GM20000 (cell line): ENCODE measurements at places on chromosomes 16 and 17.

DNA sequence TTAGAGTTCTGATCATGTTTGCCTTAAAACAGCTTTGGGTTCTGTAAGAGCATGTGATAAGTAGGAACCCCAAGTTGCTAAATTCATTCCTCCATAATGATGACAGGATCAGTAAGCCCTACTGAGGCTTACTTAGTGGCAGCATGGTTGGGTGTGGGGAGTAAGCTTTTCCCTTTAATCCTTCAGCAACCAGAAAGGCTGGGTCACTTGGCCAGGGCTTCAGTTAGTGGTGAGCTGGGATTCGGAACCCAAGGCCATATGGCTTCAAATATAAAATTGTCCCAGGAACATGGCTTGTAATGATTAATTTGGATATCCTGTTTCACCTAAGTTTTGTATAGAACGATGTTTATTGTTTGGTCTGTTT is 850 bp downstream of the GINS3 start:
- peak; percentile 55 for DNase-seq

- no peak for DNase-seq
Measured at GRCh38 chr17:80116276-80116920, 15.0 kb downstream of the GAA start.

- DNase-seq: peak; percentile 92
Measured at GRCh38 chr16:85420501-85421337, 192.4 kb upstream of the GSE1 start.

DNA sequence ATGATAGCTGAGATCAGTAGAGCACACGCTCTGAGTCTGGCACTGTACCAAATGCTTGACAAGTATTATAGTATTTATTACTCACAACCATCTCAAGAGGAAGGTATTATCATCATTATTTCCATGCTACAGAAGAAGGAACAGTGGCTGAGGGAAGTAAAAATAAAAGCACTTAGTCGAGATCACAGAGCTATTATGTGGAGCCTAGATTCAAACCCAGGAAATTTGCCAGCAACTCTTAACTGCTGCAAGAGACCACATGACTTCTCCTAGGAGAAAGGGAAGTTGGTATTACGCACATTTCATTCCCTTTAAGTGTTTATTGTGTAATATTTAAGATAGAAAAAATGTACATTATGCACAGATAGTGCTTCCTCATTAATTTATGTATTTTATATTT is 1.0 kb upstream of the RHOT1 start:
- no peak for DNase-seq

GRCh38 chr16:7227229-7227721 is 105.4 kb upstream of the RBFOX1 start:
- no peak for DNase-seq

DNA sequence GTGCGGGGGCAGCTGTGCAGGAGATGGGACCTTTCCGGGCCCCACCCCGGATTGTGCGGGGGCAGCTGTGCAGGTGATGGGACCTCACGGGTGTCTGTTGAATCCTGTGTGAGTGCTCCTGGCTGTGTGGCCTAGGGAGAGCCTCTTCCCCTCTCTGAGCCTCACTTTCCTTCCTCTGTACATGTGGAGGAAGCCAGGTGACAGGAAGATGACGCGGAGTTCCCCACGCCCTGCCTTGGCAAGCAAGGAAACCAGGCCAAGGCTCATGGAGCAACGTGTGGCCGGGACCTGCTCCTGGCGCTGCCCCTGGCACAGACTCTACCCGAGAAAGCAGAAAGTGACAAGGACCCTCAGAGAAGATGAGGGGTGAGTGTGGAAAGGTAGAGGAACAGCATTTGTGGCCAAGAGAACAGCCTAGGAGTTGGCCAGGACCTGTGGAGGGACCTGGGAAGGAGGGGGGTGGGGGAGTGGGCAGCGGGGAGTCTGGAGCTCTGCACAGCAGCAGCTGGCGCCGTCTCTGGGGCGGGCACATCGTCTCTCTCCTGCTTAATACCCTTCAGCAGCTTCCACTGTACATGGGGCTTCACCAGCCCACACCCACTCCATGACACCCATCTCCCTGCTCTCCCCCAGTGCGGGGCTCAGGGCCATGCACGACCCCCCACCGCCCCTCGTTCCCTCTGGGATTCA is 38.4 kb upstream of the PABPN1L start:
- DNase-seq: no peak

- DNase-seq: no peak
Measured at GRCh38 chr16:2492292-2492691, 17.4 kb downstream of the TBC1D24 start.

- no peak for DNase-seq
Measured at GRCh38 chr16:74511961-74512360, 90.7 kb upstream of the CLEC18B start.

DNA sequence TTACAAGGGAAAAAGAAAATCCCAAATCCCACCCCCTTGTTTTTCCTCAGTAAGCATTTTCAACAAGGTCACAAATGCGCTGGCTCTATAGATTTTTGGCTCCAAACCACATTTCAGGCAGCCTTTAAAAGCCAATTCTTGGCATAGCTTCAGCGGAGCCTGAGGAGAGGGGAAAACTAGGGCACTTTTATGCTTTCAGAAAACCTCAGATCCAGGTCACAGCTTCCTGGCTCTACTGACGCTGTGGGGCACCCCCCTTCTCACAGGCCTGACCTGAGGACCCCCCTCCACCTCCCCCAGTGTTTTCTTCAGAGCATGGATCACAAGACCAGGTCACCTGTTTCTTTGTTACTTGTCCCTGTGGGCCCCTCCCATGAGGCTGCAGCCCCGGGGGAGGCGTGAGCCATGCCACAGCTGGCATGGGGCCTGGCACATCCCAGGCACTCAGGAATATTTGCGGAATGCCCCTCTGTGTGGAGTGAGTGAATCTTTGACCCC is 30.1 kb upstream of the MTSS2 start:
- no peak for DNase-seq

GRCh38 chr17:51734976-51735375 is 423.5 kb downstream of the CA10 start:
- DNase-seq: no peak

DNA sequence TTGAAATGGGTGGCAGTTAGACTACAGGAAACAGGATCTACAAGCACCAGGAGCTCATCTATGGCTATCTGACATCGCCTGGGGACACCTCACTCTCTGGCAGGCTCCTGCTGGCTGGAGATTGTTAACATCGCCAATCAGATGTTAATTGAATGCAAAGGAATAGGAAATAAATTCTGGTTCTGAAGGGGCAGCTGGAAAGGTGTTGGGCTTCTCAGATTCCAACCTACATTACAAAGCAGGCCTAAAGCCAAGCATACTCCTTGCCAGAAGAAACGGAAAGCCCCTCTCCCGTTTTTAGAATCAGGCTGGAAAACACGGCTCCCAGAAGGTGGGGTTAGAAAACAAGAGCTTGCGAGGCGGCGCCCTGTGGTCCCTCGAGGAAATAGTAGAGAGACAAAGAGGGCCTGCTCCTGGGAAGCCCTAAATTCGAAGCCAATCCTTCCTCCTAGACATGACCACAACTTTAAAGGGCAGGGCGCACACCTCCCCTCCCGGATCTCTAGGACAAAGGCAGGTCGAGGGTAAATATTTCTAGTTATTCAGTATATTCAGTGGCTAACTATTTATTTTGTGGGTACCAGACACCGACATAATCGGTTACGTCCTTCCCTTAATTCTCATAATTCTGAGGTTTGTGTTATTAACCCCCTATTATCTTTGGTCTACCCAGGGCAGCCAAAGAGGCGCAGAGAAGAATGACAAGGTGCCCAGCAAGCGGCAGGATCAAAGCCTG is 763 bp upstream of the TOM1L1 start:
- DNase-seq: no peak

- DNase-seq: no peak
Measured at GRCh38 chr17:3766779-3767178, 34.2 kb downstream of the ITGAE start.

DNA sequence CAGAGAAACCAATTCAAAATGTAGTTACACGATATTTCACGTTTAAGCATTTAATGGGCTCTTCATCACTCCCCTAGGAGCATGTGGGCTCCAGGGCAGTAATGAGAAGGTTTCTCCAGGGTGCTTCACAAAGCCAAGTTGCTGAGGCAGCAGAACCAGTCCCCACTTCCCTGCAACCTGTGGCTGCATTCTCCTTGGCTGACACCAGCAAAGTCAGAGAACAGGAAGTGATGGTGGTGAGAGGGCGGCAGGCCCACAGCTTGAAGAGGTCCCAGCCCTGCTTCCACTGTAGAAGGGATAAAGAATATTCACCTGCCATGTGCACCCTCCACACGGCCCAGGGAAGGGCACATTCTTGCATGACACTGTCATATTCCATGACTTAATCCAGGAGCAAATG is 133.2 kb downstream of the CBLN1 start:
- no peak for DNase-seq

DNA sequence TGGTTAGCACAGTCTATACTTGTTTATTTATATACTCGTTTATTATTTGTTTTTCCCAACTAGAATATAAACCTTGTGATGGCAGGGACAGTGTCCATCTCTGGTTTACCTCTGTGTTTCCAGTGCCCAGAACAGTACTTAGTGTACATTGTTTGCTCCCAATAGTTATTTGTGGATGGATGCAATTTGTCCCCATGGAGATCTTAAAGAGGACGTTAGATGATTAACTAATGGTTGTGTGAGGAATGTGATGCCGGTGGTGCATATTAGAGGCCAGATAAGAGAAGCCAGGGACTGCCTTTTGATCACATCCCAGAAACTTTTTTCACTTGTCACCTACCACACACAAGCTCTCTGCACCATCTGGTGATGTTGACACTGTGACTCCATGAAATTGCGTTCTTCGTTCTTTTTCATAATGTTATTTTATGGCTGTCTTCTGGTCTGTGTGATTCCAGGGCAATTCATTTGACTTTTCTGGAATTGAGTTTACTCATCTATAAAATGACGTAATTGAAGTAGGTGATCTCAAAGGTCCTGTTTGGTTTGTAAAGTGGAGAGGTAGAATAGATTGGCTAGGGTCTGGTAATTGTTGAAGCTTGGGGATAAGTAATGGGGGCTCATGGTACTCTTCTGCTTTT is 1.2 kb downstream of the COX10 start:
- DNase-seq: no peak
